Stimulated activated CD4-positive, alpha-beta T cell treated with anti-CD3 and anti-CD28 coated beads, Interleukin-15, amount 100 ng/mL, for 1 hour (primary cell): ENCODE measurements at places on chromosomes 12 and 14.

- no peak for DNase-seq
Observed at GRCh38 chr12:70032076-70032475, 207.0 kb downstream of the MYRFL start.

- no peak for DNase-seq
Observed at GRCh38 chr14:76121089-76121748, 30.5 kb upstream of the GPATCH2L start.

DNA sequence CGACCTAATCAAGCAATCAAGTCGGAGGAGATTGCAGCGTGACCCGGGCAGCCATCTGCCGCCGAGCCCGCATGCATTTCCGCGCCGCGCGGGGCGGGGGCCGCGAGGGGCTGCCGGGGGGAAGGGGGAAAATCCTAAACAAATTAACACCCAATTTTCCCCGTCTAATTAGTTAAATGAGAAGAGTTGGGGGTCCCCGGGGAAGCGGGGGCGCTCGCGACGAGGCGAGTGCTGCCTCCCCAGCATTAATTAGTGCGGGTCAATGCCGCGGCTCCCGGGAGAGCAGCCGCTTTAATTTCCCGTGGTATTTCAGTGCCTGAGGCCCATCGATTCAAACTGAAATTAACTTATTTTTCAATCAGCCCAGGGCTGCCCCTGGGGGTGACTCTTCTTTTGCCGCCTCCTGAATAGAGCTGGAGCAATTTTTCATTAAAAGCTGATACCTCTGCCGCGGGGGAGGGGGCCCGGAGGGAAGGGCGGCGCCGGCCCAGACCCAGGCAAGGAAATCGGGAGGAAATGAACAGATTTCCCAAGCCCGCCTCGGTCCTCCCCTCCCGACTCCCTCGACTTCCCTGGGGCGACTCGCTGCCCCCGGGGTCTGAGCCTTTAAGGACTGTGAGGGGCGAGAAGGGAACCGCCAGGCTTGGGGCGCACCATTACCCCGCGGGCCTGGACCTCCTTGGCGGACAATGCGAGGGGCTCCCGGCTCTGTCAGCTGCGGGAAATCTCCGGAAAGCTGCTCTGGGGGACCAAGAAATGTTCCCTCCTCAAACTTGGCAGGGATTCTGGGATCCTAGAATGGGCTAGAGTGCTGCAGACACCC, 18.9 kb downstream of the VSX2 start:
- no peak for DNase-seq

DNA sequence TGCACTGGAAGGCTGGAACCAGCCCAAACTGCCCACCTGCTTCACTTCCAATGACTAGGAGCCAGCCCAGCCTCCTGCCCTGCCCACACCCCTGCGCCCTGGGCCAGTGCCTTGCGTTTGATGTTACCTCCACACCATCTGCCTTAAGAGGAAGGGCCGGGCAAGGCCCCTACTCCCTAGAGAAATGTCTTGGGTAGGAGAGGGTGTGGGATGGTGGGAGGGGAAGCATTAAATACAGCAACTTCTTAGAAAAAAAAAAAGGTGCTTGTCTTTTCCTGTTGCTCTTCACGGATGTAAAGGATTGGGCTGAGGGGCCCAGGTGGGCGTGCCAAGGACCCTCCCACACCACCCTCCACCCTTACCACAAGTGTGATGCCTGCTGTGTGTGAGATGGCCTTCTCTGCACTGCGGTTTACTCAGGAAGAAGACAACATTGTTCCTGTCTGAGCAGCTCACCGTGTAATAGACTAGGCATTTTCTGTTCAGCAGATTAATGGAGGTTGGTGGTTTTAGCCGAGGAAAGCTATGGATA, 99.9 kb downstream of the NINJ2 start:
- DNase-seq = no peak

DNA sequence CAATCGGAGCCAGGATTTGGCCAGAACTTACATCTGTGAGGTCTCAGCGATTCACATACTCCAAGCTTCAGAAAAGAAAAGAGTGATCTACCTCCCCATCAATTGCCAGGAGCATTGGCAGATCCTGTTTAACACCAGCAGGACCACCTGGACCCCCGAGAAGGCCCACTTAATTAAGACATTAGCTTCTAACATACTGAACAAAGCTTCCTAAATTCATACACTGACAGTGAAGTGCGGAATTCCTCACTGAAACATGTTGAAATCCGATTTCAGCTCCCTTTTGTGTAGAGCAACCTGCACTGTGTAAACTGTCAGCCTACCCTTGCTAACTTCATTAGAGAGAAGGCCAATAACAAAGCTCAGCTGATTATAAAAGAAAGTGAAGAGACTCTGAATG, 274.0 kb downstream of the NOVA1 start:
- DNase-seq = no peak

DNA sequence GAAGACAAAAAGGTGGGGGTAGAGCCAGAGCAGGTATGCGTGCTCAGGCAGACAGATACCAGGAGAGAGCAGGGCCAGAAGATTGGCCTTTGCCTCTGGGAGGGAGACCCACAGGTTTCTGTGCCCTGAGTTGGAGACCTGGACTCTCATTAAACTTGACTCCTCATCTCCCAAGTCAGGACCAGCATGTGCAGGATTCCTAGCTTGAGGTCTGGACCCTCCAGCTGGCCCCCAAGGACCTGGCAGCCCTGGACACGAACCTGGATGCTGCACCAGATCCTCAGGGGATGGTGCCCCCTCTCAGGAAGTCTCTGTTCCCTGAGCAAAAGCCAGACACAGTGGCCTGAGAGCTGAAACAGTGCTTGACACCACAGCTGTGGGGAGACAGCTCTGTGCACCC, 10.5 kb upstream of the KRT73 start:
- no peak for DNase-seq

DNA sequence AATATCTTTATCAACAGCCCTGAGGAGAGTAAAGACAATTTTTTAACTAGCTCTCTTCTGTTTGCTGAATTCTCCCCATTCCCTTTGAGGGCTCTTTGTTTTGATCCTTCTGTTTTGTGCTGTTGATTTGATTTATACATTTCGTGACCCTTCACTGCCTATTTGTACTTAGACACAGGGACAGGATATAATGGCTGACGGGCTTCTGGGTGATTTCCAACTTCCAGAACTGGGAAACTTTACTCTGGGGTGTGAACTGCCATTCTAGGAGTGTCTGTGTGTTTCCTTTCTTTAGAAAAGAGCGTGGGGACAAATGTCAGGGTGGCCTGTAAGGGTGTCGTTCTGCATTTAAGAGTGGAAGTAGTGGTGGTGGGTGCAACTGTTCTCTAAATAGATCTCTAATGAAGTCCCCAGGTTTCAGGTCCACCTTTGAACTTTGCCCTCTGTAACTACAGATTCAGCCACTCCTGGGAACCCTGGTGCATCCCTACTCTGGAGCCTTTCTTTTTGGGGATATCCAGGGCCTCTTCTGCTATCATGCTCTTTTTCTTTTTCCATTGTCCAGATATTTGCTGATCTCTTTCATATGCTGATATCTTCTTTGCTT, 22.3 kb upstream of the SSPN start:
- DNase-seq = no peak

DNA sequence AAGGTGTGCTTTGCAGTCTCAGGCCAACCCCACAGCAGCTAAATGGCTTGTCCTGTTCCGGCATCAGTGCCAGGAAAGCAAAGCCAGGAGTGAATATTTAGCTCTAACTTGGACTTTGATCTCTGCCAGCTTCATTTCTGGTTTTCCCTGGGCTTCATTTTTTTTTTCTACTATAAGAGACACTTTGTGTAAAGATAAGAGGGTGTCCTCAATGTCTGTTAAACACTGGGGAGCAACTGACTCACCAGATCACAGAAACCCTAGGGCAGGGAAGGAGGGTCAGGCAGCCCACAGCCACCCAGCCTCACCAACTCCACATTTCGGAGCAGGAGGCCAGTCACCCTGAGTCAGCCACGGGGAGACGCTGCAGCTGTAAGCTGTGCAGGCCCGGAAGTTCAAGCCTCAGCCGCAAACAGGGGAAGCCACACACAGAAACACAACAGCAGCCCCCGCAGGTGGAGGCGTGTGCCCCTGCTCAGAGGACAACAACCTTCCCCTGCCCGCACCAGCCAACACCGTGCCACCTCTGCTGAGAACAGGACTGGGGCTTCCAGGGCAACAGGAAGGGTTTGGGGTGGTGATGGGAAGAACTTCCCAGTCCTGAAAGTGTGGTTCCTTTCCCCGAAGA, 6.3 kb downstream of the TNFRSF1A start:
- DNase-seq = peak; percentile 64

- no peak for DNase-seq
Observed at GRCh38 chr12:110379631-110380030, 23.9 kb downstream of the ANAPC7 start.

GRCh38 chr14:64998455-64998931, 11.8 kb downstream of the FNTB start:
- no peak for DNase-seq

- peak; percentile 24 for DNase-seq
Observed at GRCh38 chr12:110780448-110780847, 37.8 kb upstream of the PPP1CC start.

GRCh38 chr12:68901551-68901950, 31.4 kb downstream of the CPM start:
- no peak for DNase-seq

GRCh38 chr12:96434107-96434506, 33.9 kb upstream of the CDK17 start:
- no peak for DNase-seq

DNA sequence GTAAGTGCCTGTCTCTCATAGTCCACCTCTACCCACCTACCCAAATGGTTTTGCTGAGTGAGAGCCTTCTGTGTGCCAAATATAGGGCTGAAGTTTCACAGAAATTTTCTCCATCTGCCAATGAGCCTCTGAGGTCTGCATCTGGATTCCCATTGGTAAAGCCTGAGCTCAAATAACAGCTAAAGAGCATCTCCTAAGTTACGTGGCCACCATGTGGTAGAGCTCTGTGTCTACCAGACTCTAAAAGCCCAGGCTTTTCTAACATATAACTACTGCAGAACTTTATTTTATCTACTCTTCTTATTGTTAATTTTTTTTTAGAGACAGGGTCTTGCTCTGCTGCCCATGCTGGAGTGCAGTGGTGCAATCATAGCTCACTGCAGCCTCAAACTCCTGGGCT, 16.0 kb downstream of the AMDHD1 start:
- DNase-seq = no peak

DNA sequence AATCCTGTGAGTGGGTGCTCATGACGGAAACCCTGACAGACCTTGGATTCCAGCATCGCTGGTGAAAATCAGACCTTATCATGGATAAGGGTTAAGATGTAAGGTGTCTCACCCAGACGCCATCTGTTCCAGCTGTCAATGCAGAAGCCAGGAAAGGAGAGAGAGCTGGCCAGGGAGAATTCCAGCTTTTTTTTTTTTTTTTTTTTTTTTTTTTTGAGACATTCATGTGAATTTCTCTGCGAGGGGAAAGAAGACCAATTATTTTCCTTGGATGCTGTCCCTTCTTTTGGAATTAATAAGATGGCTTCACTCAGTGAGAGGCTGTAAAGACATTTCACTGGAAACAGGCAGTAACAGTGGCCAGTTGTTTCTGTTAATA, 1.8 kb downstream of the TRAF3 start:
- DNase-seq = no peak

- DNase-seq = no peak
Observed at GRCh38 chr14:22539831-22540230, 49.2 kb downstream of the DAD1 start.

DNA sequence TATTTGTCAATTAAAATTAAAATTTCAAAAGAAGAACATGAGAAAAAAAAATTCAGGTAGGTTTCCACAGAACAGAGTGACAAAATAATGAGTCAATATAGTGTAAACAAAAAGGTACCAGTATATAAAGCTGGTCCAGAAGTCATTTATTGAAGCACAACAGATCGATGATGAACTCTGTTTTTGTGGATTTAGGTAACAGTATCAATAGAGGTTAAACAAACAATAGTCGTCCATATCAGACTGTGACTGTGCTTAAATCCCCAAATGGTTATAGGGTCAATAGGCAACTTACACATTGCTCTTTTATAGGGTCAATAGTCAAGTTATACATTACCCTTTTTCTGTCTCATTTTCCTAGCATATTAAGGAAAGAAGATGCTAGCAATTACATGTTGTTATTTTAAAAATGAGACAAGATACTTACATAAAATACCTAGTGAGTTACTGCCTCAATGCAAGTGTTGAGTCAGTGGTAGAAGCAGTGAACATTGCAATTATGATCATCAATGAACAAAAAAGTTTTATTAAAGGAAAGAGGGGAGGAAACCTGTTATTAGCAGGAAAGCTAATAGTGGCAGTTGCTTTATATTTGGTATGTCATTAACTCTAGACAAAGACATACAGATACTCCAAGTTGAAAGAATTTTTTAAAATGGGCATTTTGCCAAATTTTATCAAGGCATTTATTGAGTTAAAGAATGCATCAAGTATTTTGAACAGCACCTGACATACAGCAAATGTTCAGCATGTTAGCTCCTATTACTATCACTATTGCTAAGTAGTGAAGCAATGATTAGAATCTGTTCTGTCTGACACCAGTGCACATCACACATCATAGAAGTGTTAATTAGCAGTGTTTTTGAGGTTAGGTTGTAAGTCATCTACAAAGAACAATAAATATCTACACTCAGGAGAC, 102.9 kb downstream of the CCER1 start:
- DNase-seq = no peak

- DNase-seq = no peak
Observed at GRCh38 chr12:105899589-105899988, 239.2 kb downstream of the NUAK1 start.

GRCh38 chr12:24591715-24592440, 357.0 kb downstream of the BCAT1 start:
- DNase-seq = no peak

GRCh38 chr14:34270361-34270760, 191.7 kb downstream of the SPTSSA start:
- no peak for DNase-seq

GRCh38 chr12:130337488-130338303, at the start of gene PIWIL1:
PIWIL1 (plus strand) TSS chr12:130337887; CDS start chr12:130342592, 4,705 bp downstream.
- no peak for DNase-seq

- no peak for DNase-seq
Observed at GRCh38 chr12:64706857-64707256, 52.3 kb downstream of the GNS start.

DNA sequence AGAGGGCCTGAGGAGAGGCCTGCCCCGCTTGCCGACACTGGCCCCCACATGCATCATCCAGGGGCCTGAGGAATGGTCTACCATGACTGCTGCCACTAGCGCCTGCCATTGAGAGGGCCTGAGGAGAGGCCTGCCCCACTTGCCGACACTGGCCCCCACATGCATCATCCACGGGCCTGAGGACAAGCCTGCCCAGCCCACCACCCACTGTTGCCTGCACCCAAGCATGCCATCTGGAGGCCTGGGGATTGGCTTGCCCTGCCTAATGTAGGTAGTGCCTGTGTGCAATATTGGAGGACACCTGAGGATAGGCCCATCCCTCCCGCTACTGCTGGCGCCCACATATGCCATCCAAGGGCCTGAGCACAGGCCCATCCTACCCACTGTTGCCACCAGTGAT, 24.4 kb downstream of the CYP46A1 start:
- no peak for DNase-seq

- no peak for DNase-seq
Observed at GRCh38 chr12:116123451-116124258, 153.8 kb downstream of the MED13L start.

GRCh38 chr14:100810861-100811461, 15.0 kb upstream of the MEG3 start:
- DNase-seq = no peak

- no peak for DNase-seq
Observed at GRCh38 chr12:966724-967123, 17.2 kb upstream of the RAD52 start.

- no peak for DNase-seq
Observed at GRCh38 chr14:103427485-103428443, 42.5 kb downstream of the MARK3 start.
